ENCODE measurements at places on chromosomes 6 and 20.

GRCh38 chr6:40355532-40355931 is 231.6 kb downstream of the LRFN2 start:
- DNase-seq = no peak

DNA sequence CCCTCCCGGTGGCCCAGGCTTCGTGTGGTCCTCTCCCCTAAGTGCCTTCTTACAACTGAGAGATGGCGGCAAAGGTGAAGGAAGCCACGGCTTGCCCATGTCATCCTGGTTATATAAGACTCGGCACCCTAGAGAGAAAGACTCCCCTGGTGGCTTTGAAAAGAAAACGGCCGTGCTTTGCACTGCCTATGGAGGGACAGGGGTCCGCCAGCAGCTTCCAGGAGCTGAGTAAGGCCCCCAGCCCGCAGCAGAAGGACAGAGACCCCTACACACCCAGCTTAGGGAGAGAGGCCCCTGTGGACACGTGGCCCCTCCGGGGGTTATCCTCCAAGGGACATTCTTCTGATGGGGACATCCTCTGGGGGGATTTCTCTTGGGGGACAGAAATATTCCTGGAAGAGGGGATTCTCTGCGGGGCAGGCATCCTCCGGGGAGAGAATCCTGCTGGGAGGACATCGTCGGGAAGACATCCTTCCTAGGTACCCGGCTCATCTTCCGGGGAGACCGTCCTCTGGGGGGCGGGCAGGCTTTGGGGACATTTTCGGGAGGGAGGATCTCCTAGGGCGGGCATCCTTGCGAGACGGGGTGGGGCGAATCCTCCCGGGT is 511 bp upstream of the OGFR start:
- DNase-seq = no peak

- DNase-seq = peak; percentile 78
Measured at GRCh38 chr6:166007349-166008263, 160.0 kb downstream of the TBXT start.

GRCh38 chr6:125365230-125365629 is 63.5 kb upstream of the HDDC2 start:
- no peak for DNase-seq

DNA sequence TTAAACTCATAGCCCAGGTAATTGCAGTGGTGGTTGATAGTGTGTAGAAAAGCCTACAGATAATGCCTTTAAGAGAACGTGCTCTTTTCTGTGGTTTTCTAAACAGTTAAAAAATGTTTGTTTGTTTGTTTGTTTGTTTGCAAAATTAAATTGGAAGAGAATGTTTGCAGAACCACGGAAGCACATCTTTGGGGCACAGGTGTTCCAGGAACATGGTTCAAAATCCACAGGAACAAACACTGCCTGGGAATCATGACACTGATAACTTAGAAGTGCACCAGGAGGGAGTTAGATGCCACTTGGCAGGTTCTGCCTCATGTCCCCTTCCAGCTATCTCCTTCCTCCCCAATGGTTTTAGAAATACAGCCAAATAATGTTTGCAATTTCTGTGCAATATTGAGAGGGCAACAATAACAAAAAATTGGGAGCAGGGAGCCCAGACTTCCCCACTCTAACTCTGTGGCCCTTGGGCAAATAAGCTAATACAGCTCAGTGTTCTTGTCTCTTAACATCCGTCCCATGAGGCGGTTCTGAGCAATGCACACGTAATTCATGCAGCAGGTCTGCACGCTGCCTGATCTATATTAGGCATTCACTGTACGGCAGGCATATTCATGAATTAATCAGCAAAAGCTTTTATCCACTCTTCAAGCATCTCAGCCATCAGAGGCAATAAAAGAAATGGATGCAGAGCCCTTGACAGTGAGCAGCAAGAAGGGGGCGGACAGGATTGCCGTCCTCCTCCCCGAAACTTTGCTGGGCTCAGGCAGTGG is 274.3 kb upstream of the FOXQ1 start:
- DNase-seq = no peak

DNA sequence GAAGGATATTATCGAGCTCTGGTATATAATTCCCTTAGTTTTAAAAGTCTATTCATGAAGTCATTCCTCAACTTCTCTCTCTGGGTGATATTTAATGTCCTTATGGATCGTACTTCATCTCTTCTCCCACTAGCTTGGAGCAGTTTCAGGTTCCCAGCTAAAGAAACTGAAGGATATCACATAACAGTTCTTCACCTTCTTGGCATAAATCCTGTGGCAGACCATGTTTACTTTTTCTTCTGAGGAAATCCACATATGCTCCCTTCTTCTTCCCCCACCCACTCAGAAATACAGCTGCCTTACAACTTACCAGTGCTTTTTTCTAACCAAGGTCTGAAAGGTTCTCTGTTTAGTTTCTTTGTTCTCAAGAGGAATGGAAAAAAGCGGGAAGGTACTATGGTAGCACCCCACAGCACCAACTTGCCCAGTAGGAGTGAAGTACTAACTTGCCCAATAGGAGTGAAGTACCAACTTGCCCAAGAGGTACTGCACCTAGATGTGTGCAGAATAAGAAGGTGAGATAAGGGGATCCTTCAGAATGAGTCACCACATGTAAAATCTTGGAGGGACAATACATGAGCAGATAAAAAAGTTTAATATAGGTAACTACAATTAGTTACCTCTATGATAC is 53.1 kb downstream of the TSPYL4 start:
- no peak for DNase-seq

DNA sequence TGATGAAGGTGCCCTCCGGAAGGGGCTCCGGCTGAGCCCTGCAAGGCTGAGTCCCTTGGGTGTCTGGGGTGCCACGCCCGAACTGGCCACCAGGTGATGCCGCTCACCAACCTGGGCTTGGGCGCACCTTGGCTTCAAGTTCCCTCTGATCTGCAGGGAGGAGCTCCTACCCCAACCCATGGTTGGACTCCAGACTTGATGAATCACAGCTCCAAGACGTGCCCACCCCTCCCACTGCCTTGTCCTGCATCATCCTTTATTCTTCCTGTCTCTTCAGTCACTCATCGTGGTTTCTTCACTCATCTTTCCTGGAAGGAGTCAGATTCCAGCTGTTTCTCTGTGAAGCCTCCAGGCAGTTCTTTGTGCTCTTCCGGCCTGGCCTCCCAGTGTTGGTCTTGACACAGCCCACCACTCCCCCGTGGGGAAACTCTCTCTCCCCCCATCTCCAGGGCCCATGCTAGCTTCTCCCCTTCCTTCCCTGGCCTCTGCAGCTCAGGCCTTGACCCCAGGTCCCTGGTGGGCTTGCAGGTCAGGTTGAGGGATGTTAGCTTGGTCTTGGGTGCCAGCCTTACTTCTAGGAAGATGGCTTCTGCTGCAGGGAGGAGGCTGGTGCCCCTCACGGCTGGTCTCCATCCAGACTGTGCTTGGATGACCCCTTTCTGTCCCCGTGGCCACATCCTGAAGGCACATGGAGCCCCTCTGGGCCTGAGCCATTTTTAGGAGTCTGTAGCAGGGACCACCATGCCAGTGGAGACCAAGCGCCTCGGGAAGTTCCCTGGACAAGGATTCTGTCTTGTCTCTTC is 2.6 kb upstream of the ZBP1 start:
- no peak for DNase-seq

DNA sequence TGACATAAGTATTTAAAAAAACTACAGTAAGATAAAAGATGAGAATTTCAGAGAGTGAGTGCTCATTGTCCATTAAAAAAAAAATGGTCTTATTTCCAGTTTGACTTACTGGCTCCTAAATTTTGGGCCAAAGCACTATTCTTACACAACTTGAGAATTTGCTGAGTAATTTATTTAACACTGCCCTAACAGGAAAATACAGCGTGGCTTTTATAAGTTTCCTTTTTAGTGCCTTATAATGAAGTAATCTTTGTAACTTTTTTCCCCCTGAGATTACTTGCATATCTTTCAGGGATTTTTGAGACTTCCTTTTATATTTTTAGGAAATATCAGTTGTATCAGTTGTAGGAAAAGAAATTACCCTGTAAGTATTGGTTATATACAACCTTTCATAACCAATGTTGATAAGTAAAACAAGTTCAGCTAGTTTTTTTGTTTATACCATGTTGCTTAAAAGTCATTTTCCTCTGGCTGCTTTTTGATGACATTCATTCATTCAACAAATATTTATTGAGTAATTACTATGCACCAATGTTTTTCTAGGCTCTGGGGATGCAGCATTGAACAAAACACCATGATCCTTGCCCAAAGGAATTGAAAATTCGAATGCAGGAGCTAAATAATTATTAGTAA is 106.4 kb upstream of the SGK1 start:
- DNase-seq = no peak

Data from left renal cortex interstitium (tissue), 4 donors.